Stimulated activated CD4-positive, alpha-beta T cell treated with anti-CD3 and anti-CD28 coated beads, TNF-alpha, amount 100 ng/mL, for 24 hours (primary cell): ENCODE measurements at places on chromosomes 5 and 9.

GRCh38 chr9:36676778-36677485 is 104.2 kb downstream of the MELK start:
- DNase-seq, result no peak

DNA sequence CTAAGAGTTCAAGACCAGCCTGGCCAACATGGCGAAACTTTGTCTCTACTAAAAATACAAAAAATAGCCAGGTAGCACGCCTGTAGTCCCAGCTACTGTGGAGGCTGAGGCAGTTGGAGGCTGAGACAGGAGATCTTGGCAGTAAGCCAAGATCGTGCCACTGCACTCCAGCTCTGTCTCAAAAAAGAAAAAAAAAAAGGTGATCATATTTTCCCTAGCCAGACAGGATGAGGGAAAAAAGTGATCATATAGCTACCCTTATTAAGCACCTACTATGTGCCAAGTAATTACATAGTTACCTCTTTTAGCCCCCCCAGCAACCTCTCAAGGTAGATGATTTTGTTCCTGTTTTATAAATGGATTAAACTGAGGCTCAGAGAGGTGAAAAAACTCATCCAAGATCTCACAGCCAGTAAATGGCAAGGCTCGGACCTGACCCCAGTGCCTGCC is 18.1 kb upstream of the RPL26L1 start:
- no peak for DNase-seq

GRCh38 chr5:61301341-61302199 is 30.5 kb upstream of the ZSWIM6 start:
- no peak for DNase-seq

DNA sequence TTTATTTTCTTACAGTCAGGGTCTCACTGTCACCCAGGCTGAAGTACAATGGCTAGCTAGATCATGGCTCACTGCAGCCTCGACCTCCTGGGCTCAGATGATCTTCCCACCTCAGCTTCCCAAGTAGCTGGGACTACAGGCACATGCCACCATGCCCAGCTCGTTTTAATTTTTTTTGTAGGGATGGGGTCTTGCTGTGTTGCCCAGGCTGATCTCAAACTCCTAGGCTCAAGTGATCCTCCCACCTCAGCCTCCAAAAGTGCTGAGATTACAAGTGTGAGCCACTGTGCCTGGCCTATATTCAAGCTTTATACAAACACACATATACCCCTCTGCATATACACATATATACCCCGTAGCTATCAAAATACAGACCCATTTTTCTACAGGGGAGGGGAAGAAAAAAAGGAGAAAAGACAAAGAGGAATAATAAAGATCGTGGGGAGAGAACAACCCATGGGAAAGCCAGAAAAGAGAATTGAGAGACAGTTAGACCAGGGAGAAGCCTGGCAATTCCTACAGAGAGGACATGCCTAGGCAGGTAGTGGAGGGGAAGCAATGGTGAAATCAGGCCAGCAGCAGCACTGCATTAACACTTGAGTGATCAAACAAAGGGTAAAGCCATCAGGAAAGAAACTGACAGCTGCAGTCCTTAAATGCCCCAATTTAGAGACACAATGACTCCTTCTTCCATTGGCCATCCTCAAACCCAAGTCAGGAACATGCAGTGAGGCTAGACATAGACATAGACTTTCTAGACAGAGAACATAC is 102.7 kb downstream of the EFNA5 start:
- no peak for DNase-seq

- no peak for DNase-seq
These were observed 25.6 kb downstream of the PGGT1B start for GRCh38 chr5:115237066-115237465.

- no peak for DNase-seq
These were observed 70.5 kb downstream of the ADAMTSL1 start for GRCh38 chr9:18544456-18544855.

GRCh38 chr9:86714999-86715398 is 232.3 kb downstream of the GAS1 start:
- no peak for DNase-seq

DNA sequence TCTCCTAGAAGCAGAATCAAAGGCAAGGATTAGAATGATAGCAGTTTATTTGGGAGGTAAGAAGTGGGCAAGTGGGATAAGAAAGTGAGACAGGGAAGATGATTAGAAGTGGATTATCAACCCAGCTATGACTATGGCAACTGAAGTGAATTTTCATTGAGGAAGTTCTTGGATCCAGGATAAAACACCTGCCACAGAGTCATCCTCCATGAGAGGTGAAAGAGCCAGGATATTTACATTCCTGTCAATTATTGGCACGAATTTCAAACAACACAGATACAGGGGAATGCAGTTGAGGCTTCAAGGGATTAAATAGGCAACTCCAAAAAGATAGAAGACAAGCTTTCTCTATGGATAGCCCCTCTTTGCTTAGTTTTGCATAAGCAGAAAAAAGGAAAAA is 31.8 kb upstream of the ZNF366 start:
- no peak for DNase-seq

GRCh38 chr9:114313186-114313585 is 9.7 kb upstream of the ORM1 start:
- no peak for DNase-seq

DNA sequence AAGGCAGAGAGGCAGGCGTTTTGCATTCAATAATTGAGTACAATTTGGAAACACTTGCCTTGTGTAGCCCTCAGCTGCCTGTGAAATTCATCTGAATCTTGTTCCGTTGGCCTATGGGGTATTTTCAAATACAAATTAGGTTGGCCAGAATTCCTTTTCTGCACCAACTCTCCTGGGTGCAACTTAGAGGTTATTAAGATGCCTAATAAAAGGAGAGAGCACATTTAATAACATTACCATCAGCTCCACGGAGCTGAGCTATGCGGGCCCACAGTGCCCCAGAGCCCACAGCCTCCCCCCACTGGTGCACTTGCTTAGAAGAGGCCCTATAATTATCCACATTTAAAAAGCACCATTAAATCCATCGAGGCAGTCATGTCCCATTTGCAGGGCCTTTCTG is 367.6 kb upstream of the CLINT1 start:
- DNase-seq, result no peak
